T-helper 2 cell treated with Interferon-gamma antibody and Interleukin-4, amounts not matched to agents 100 ng/mL and 5 ng/mL, for 36 hours (primary cell): ENCODE measurements at places on chromosomes 5 and 9. TPM values are rescaled to one million over a fixed set of nuclear protein-coding genes. Genes with fewer than 3 reads are reported as not detected.

The ZCCHC7 gene
- 20.3 and 21.6 TPM in 2 replicates for total RNA-seq

The S1PR3 gene
- total RNA-seq, result 0.82 and 1.0 TPM in 2 replicates

The HRH2 gene
- 15.9 and 16.4 TPM in 2 replicates for total RNA-seq

The MEIKIN gene
- not detected in 2 replicates for total RNA-seq

The ZNF300 gene
- 0.57 and 0.61 TPM in 2 replicates for total RNA-seq

The IFNA10 gene
- total RNA-seq, result not detected in 2 replicates

The SH3RF2 gene
- 0.14 and 0.45 TPM in 2 replicates for total RNA-seq

The C5orf34 gene
- 7.9 and 8.0 TPM in 2 replicates for total RNA-seq

The SPATA31D4 gene
- total RNA-seq, result not detected in 2 replicates

The KCNV2 gene
- not detected in 2 replicates for total RNA-seq

The FBP1 gene
- total RNA-seq, result not detected in 2 replicates

The TSLP gene
- total RNA-seq, result not detected in 2 replicates

The FLT4 gene
- total RNA-seq, result 0.95 and 1.4 TPM in 2 replicates

The IFNA21 gene
- total RNA-seq, result not detected in 2 replicates

The CCDC183 gene
- 0.20 and 0.55 TPM in 2 replicates for total RNA-seq

The UBE2D2 gene
- total RNA-seq, result 228 and 245 TPM in 2 replicates

The BHMT2 gene
- not detected in 2 replicates for total RNA-seq

The LCN1 gene
- total RNA-seq, result not detected in 2 replicates

The CTNND2 gene
- not detected in 2 replicates for total RNA-seq

The LCN2 gene
- total RNA-seq, result not detected in 2 replicates

The C5 gene
- total RNA-seq, result 1.5 and 2.5 TPM in 2 replicates

The ZNF462 gene
- total RNA-seq, result 0.05 and 0.18 TPM in 2 replicates

The CNTLN gene
- total RNA-seq, result 1.7 and 1.8 TPM in 2 replicates

The FAM153A gene
- total RNA-seq, result 14.2 and 16.0 TPM in 2 replicates

The ACSL6 gene
- 10.2 and 10.6 TPM in 2 replicates for total RNA-seq

The PCDHB10 gene
- not detected in 2 replicates for total RNA-seq

The TRIP13 gene
- total RNA-seq, result 35.7 and 36.8 TPM in 2 replicates

The SLC24A2 gene
- total RNA-seq, result not detected in 2 replicates

The POU5F2 gene
- 1.3 and 1.7 TPM in 2 replicates for total RNA-seq

The INSL6 gene
- total RNA-seq, result not detected in 2 replicates
